ENCODE measurements at places on chromosomes 16 and 17.

GRCh38 chr17:59254742-59255141 is 34.4 kb downstream of the GDPD1 start:
- DNase-seq: no peak

GRCh38 chr17:80967404-80967872 is 24.2 kb upstream of the CHMP6 start:
- no peak for DNase-seq

DNA sequence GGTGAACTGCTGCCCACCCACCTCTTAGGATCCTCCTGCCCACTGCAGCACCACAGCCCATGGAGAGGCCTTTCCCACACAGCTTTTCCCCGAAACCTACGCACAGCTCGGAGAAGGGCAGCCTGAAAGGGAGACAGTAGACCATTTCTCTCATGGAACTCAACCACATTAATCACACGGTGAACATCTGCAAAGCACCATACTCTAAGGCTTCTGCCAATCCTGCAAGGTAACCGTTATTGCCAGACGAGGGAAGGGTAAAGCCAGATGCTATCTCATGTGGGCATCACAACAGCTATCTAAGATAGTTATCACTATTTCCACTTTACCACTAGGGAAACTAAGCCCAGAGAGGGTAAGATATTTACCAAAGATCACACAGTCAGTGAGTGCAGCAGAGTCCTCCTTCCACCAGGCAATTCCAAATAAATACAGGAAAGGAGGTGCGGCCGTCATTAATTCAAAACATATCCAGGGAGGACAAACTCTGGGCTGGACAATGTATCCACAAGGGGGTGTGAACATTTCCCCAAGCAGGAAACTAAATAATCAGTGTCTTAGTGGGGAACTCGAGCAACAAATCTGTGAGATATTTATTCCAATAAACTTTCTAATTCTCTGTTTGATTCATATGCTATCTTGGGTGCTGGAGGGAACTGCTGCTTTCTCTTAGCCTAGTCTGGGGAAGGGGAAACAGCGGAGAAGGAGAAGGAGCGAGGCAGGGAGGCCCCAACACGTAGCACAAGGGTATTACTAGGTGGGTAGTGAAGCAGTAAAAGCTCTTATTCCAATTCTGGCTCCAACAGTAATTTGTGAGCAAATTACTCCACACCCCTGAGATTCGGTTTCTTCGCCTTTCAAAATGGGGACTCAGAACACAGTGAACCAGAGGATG is 723 bp downstream of the TMEM186 start:
- DNase-seq: no peak

DNA sequence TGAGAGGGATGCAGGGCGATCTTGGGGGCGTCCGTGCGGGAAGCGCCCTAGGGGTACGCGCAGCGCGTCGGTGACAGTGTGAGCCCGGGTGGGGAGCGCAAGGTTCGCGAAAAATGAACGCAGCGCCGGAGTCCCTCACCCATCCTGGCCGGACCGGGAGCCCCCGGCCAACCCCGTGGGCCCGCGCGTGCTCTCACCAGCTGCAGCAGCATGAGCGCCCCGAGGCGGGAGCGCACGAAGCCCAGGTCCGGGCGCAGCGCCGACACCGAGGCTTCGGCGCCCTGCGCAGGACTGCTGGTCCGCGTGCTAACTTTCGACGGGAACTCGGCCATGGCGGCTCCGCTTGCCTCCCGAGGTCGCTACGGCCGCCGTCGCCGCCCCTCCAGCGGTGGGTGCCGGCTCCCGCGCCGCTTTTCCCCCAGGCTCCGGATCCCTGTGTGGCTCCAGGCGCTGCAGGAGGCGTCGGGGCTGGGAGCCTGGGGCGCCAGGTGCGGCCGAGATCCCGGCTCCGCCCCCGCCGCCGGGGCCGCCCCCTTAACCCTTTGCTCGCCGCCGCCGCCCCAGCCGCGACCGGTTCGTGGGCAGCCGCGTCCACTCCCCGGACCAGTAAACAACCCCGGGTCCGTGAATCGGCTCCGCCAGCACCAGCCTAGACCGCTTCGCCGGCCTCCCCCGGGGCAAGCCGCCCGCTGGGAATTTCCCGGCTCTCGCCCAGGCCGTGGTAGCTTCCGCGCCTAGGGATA is at the start of gene PLLP:
TSS of gene PLLP (minus strand) at position 464 of the 743 bp plus-strand sequence. CDS start at position 332, 132 bp downstream.
- peak; percentile 30 for DNase-seq

DNA sequence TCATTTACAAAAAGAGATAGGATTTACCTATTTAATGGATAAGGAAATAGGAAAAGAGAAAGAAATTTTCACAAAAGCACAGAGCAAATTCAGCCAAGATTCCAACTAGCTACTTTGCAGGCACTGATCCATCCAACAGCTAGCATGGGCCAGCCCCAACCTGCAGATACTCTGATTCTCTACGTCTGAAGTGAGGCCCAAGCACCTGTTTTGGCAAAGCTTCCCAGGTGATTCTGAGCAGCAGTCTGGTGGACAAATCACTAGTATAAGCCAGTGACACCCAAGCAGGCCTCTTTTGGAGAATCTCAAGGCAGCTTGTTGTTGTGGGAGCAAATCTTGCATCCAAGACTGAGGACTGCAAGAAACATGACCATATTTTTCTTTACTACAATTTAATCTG is 20.9 kb upstream of the CALB2 start:
- DNase-seq: peak; percentile 4

GRCh38 chr16:49452578-49452977 is 79.0 kb downstream of the C16orf78 start:
- peak; percentile 50 for DNase-seq

DNA sequence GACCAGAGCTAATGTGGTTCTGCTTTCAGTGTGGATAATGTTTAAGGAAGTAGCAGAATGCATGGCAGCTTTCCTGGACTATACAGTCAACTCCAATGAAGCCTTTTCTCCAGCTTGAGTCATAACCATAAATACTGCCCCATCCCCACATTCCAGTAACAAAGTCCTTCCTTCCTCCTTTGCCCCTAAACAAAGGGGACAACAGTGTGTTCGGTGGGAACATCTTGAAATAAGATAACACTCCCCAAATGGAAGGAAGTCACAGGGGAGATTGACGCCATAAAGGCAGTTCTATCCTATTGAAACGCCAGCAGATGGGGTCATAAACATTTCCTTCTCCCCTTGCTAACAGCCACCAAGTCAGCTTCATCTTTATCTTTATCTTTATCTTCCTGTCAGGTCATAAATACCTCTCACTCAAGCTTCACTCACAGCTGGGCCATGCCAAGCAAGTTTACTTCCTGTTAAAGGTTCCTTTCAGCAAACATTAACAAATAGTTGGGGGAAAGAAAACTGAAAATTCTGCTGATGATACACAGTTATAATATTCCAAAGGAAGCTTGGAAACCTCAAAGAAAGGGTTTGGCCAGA is 136.7 kb downstream of the SNX11 start:
- DNase-seq: no peak

DNA sequence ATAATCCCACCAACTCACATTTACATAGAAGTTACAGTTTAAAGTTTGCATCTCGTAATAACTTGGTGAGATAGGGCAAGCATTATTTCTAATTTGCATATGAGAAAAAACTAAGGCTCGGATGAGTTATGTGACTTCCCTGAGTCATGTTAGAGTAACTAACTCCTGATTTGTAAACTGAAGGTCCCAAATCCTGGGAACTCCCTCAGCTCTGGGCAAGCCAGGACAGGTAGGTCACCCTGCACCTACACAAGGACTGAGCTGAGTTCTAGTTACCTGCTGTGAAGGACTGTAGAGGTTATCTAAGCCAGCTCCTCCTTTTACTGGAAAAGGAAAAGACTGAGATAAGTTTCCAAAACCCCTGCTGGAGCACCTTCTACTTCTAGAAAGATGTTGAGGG is 92.1 kb upstream of the HLF start:
- no peak for DNase-seq

DNA sequence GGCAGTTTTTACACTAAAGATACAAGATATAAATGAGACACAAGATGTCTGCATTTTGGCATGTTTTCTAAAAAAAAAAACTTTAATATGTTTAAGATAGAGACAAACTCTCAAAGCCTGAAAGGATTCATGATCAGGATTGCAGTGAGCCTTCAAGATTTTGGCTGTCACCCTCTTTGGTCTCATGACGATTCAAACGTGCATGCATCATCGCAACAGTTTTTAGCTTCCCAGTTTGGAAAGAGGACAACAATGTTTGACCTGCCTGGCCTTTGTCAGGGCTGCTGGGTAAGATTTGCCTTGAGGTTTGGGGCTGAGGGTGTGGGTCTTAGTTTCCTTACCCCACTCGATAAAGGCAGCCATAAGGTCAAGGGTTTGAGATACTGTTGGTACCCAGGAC is 134.1 kb downstream of the RGS9 start:
- no peak for DNase-seq

GRCh38 chr17:50056961-50057330 is 1.0 kb downstream of the ITGA3 start:
- DNase-seq: no peak

All from NCI-H1105 (cell line).